Caudate nucleus (tissue), 63 donors: ENCODE measurements at places on chromosomes 1 and 21.
A peak's percentile ranks its signal among the peaks of the same experiment; 100 is the strongest.

DNA sequence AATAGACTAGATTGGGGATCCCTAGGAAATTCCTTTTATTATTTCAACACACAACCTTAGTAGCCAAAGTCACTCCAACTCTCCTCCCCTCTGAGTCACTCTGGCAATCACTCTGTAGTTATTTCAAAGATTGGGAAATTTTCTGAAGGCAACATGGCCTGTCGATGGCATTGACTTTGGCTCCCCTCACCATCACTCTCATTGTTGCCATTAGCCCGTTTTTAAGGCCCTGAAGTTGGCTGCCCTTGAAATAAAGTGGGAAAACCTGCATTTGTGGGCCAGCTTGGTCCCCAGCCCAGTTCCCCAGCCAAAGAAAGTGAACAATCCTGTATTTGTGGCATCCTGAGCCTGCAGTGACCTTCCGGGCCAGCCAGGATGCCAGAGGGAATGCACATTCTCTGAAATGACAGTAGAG is 52.5 kb downstream of the CDC7 start:
- DNase-seq: no peak

- DNase-seq: no peak
These were observed 610 bp downstream of the SCYL3 start for GRCh38 chr1:169892927-169893644.

GRCh38 chr1:233281711-233282581 is 13.6 kb downstream of the PCNX2 start:
- DNase-seq: no peak

DNA sequence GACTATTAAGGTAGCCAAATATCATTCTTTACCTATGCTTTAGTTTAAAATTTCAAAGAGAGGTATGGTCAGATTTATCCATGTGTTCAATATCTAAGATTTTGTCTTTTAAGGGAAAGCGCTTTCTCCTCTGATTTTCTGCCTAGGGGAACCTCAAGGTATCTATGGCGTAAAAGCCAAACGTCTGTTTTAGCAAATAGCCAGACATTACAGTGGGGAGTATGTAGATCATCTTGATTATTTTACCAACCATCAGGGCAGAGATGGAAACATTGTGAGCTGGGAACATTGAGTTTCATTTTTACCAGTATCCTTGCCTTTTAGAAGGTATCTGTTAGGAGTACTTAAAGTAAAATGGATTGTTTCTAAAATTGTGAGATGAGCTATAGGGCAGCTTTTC is 71.0 kb downstream of the LEPR start:
- no peak for DNase-seq

- DNase-seq: no peak
These were observed 6.8 kb upstream of the LY9 start for GRCh38 chr1:160789051-160789701.

GRCh38 chr1:66119148-66119547 is 326.5 kb downstream of the PDE4B start:
- no peak for DNase-seq

GRCh38 chr1:15184436-15185241 is 31.1 kb downstream of the TMEM51 start:
- DNase-seq: no peak

DNA sequence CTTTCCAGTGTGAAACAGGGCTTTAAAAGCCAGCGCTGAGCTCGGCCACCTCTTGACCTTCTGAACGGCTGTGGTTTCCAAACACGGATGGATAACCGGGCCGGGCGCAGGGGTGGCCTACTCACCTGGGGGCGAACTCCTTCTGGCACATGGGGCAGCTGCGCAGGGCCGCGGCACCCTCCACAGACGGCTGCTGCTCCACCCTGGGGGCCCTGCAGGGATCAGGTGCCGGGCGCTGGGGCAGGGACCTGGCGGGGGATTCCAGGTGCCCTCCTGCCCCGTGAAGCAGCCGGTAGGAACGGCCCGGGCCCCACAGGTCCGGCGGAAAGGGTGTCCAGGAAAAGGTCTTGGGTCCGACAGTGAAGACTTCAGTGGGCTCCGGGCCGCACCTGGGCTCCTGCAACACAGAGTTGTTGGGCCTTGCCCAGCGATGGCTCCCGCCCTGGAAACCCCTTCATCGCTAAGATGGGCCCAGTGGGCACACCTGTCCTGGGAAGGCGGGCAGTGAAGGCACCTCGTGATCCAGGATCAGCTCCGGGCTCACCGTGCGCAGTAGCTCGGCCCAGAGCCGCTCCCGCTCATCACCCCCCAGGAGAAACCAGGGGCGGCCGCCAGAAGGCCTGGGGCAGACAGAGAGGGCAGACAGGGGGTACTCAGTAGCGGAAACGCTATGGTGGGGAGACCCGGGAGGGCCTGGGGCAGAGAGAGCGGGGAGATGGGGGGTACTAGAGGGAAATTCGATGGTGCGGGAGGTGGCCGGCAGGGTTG is 874 bp downstream of the FAAP20 start:
- no peak for DNase-seq

- DNase-seq: no peak
These were observed 124.6 kb downstream of the BACH1 start for GRCh38 chr21:29423099-29423870.

DNA sequence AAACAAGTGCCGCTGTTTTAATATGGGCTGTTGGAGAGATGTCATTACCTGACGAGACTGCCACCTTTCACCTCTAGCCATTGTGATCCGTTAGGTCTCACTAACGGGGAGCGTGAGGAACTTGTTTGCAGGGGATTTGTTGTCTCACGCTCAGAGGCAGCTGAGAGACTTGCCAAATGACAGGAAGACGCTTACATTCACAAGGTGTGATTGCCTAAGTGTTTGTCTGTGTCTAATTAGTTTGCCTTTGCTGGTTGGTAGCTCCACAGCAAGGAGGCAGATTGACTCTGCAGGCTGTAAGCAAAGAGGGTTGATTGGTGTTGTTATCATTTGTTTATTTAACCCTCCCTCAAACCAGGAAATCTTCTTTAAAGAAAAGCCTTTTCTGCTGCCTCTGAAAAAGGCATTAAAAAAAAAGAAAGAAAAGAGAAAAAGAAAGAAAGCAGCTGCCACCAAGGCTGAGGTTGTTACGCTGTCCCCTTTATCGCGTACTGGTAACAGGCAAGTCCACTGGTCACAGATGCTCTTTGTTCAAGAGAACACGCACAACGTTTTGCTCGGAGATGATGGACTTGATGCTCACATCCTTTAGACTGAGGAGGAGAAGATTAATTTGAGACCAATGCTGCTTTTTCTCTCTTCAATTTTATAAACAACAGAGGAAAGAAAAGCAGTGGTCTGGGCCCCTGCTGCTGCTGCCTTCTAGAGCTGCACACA is 203.9 kb downstream of the ZNF326 start:
- DNase-seq: no peak

DNA sequence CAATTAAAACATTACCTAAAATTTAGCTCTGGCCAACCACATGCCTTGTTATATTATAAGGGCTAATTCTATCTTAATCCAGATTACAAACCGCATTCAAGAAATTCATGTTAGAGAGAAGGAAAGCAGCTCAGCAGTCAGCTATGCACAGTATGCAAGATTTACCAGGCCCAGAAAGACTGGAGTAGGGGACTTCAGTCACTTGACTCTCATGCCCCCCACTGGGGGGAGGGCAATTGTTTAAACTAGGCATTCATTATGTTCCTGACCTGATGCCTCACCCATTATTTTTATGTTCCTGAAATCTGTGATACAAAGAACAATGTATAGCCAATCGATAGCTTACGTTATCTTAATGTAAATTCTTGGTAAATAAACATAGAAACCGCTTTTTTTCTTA is 96.9 kb downstream of the ZNF644 start:
- DNase-seq: no peak

GRCh38 chr1:186152620-186153239 is 222.3 kb downstream of the TPR start:
- DNase-seq: no peak

DNA sequence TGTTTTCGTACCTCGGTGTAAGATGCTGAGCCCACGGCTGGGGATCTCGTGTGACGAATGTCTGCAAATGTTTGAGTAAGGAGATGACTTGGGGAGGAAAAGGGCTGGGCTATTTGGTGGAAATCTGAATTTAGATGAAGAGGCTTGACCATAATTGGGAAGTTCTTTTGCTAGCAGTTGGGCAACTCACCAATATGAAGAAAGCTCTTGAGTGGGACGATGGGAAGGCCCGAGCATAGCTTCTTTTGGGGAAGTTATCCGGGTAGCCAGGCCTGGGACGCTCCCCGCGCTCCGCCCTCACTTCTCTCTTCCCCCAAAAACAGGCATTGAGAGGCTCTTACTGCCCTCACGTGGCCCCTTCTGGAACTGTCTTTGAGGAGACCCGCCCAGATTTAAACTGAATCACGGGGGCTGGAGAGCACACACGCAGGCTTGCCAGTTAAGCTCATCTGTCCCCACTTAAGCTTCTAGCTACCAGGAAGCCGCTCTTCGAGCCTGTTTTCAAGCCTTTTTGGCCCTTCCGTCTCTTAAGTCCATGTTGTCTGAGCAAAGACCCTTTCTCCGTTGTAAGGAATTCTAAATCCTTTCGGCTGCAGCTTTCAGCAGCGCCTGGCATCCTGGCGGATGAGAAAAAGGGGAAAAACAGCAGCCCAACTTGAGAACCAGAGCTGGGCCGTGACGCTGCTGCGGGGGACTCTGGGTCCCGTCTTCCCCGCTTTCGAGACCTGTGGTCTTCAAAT is 93.1 kb downstream of the NID1 start:
- DNase-seq: peak; percentile 50

DNA sequence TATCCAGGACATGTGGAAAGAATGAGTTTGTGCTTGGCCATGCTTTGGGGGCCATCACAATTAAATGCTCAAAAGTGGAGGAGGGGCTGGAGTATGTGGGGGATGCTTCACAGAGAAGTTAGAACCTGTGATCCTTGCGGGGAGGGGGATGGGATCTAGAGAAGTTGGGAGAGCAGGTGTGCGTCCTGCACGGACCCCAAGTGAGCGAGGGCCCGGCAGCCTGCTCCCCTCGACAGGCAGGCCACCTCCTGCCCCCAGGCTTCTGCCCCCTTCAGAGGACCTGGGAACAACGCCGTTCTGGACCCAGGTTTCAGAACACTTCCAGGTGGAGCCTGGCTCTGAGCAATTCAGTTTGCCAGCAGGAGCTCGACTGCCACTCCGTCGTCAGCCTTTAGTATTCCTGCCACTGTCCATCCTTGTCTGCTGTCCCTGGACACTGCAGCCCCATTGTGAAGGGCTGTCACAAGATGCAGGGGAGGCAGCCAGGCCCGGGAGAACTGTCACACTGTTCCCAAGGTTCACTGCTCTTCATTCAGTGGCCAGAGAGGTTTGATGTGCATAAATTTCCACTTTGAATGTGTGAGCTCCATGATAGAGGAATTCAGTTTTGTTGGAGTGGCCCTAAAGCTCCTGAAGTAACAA is 112.2 kb downstream of the DHRS3 start:
- DNase-seq: no peak

GRCh38 chr1:17567582-17567981 is 28.1 kb downstream of the ARHGEF10L start:
- DNase-seq: peak; percentile 28

GRCh38 chr1:87560601-87561360 is 232.1 kb downstream of the LMO4 start:
- no peak for DNase-seq

- no peak for DNase-seq
These were observed 107.5 kb downstream of the SPAG17 start for GRCh38 chr1:118077331-118078045.

- no peak for DNase-seq
These were observed at the start of gene YOD1 for GRCh38 chr1:207051191-207051943. YOD1 (minus strand) TSS chr1:207051208; CDS start chr1:207051030, 178 bp downstream.

DNA sequence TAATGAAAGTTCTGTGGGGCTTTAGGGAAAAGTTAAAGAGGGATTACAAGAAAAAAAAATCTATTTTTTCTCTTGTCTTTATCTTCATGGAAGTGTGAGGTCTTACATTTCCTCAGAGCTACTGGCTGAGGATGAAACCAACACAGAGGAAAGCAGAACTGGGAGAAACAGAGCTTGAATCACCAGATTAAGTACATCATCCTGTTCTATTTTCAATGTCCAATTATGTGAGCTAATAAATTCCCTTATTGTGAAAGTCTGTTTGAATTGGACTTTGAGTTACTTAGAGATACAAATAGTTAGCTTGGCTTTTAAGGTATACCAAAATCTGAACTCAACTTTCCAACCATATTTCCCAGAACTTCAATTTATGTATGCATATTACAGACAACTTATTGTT is 69.2 kb downstream of the LPGAT1 start:
- DNase-seq: no peak

GRCh38 chr1:33341190-33341589 is 20.3 kb upstream of the A3GALT2 start:
- no peak for DNase-seq

- DNase-seq: no peak
These were observed 12.2 kb upstream of the CDC42BPA start for GRCh38 chr1:227330279-227331076.

- DNase-seq: no peak
These were observed 257.3 kb downstream of the KCNJ6 start for GRCh38 chr21:37658817-37659458.

GRCh38 chr1:14435368-14436023 is 163.0 kb upstream of the KAZN start:
- no peak for DNase-seq

DNA sequence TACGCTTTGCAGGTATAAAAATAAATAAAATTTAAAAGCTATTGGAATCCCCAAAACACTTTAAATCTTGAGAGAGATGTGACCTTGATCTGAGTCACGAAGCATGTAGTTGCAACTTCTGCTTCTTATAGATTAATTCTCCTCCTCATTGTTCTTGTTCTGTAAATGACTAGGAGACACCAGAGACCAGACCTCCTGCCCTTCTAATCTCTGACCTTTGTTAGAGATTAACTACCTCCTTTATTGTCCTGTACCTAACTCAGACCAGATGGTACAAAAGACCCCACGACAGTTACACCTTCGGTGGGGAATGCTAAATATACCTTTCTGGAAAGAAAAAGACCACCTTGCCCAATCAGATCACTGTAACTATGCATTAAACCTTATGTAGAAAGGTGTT is 76.9 kb upstream of the NEK2 start:
- DNase-seq: no peak

DNA sequence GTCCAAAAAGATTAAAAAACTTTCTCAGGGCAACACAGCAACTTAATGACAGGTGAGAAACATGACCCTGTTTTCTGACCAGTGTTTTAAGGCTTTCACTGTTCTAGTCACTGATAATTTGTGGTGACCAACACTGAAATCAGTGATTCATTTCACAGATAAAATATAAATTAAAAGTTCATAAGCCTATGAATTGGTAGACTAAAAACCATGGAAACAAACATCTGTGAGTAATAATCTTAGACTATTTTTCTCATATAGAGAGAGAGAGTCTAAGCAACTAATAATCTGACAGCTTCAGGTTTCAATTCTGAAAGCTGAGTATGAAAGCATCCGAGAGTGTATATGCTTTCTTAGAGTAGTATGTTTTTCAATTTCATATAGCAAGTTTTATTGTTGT is 536.9 kb downstream of the ADGRL2 start:
- DNase-seq: no peak

GRCh38 chr1:220824031-220824989 is 37.6 kb downstream of the MTARC1 start:
- no peak for DNase-seq

DNA sequence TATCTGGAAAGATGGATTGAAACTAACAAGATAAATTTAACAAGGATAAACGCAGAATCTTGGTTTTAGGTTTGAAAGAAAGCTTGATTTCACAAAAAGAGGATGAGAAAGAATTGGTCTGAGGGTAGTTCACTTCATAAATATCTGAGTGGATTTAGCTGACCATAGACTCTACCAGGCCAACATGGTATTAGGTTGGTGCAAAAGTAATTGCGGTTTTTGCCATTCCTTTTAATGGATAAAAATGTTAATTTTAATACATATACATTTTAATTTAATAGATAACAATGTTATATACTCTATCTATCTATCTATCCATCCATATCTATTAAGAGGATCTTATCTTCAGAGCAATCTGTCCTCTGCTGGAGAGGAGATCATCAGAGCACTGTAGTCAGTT is 70.2 kb upstream of the PLXNA2 start:
- no peak for DNase-seq
